Endothelial cell of umbilical vein (primary cell): ENCODE measurements at places on chromosomes 13 and 19.

GRCh38 chr19:30895946-30896345 lies 453.3 kb downstream of the TSHZ3 start:
- H3K36me3 ChIP-seq: no peaks in the 10 kb centered on the region
- H3K27ac ChIP-seq: no peak overlapping the region
- DNase-seq: no peak
- no peak overlapping the region for H3K4me3 ChIP-seq
- H3K27me3 ChIP-seq: no peaks in the 10 kb centered on the region

- DNase-seq: no peak
- H3K4me3 ChIP-seq: no peak overlapping the region
- H3K4me1 ChIP-seq: peaks cover 5% of the 10 kb centered on the region
- H3K27me3 ChIP-seq: peaks cover 16% of the 10 kb centered on the region
- no peak overlapping the region for H3K27ac ChIP-seq
These were observed 4.9 kb downstream of the SIGLEC11 start for GRCh38 chr19:49956115-49956495.

DNA sequence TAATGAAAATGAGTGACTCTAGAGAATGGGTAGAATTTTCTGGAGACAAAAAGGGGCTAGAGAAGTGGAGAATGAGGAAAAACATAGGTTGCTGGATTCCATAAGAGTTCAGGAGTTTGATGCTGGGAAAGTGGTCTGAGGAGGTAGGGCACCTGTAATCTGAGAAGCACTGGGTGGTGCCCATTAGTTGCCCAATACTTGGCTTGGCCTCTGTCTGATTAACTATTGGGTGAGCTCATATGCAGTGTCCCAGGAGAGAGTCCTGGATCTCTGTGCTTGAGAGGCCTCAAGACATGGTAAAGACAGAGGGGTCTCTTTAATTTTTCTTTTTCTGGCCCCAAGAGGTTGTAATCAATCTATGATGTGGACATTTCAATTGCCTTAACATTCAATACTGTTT lies 390.1 kb downstream of the TDRD3 start:
- DNase-seq: no peak
- no peak overlapping the region for H3K27ac ChIP-seq
- no peaks in the 10 kb centered on the region for H3K36me3 ChIP-seq

DNA sequence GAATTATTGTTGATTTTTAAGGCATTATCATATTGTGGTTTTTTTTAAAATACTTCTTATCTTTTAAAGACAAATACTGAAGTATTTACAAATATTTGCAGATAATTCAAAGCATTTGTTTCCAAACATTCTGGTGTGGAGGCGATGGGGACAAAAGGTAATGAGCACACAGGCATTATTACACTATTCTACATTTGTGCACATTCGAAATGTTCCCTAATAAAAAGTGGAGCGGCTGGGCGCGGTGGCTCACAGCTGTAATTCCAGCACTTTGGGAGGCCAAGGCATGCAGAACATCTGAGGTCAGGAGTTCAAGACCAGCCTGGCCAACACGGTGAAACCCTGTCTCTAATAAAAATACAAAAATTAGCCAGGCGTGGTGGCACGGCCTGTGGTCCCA lies 133.4 kb downstream of the FOXO1 start:
- no peaks in the 10 kb centered on the region for H3K4me1 ChIP-seq
- H3K36me3 ChIP-seq: no peaks in the 10 kb centered on the region
- H3K27ac ChIP-seq: no peak overlapping the region
- no peak overlapping the region for H3K4me3 ChIP-seq
- H3K27me3 ChIP-seq: no peaks in the 10 kb centered on the region
- DNase-seq: no peak

DNA sequence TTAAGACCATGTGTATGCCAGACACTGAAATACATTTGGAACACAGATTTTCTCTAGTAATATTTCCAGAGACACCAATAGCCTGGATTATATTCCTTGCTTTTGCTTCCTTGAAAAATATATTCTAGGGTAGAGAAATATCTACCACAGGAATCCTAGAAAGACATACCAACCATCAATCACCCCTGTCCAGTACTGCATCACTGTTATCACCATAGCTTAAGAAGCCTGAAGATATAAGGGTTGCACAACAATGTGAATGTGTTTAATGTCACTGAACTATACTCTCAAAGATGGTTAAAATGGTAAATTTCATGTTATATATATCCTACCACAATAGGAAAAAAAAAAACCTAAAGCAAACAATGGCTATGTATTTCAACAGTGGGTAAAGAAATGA lies 163.6 kb downstream of the DIAPH3 start:
- no peaks in the 10 kb centered on the region for H3K27me3 ChIP-seq
- H3K4me3 ChIP-seq: no peak overlapping the region
- no peak for DNase-seq
- no peak overlapping the region for H3K27ac ChIP-seq
- H3K36me3 ChIP-seq: no peaks in the 10 kb centered on the region
